ENCODE measurements at places on chromosomes 4 and X.

DNA sequence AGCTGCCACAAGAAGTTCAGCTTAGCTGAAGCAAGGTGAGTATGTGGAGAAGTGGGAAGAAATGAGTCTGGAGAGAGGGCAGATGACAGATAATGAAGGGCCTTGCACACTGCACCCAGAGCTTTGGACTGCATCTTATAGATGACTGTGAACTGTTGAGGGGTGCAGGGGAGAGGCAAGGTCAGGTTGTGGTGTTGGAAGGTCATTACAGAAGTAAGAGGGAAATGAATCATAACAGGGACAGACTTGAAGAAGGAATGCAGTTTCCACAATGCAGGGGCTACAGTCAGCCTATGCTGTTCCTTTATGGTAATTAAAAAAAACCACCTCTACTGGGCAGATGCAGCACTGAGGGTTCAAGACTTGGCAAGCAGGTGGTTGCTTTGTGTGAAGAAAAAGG lies 4.8 kb upstream of the IGFBP7 start:
- no peak for DNase-seq

GRCh38 chrX:3548765-3549391 lies 164.6 kb downstream of the PRKX start:
- no peak for DNase-seq

DNA sequence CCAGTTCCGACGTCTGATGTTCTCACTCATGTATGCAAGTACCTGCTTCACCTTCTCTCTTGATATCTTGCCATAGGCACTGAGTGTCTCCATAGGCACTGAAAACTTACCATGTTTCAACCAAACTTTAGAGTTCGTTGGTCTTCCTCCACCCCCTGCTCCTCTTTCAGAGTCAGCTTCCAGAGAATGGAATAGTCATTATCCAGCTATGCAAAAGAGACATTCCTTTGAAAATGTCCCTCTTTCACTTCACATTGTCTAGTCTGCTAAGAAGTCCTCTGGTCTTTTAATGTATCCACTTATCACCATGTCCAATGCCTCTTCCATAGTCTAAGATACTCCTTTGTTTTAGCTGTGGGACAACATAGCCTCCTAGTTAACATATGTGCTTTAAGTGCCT lies 566.0 kb upstream of the TENM3 start:
- DNase-seq, result no peak

DNA sequence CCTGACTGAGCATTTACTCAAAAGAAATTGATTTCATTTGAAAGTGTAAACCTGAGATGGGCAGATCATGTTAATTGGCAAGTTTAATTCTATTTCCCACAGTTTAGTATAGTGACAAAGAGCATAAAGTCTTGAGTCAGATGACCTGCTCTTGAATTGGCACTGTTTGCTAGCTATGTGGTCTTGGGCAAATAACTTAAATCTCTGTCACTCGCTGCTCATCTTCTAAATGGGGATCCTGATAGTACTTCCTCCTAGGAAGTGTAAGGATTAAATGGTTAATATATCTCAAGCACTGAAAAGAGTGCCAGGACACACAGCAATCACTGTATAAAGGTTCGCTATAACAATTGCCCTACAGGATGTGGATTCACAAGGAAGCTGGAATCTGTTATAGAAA lies 242.8 kb upstream of the JADE1 start:
- no peak for DNase-seq

- no peak for DNase-seq
Observed at GRCh38 chr4:48979914-48980579, 6.0 kb upstream of the CWH43 start.

DNA sequence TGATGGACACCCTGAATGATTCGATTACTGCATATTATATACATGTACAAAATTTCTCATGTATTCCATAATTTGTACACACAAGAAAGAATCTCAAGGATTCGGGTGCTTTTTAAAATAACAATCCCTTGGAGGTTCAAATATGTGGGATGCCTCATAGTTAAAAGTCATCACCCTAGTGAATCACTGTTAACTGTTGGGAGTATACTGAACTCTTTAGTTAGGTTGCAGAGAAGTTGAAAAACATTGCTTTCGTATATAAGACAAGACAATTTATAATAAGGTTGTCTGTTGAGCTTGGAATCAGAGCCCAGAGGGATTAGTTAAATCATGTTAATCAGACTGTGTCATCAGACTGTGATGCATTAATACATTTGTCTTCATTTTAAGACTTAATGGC lies 15.6 kb downstream of the DCK start:
- DNase-seq, result no peak

- DNase-seq, result no peak
Observed at GRCh38 chr4:7108660-7109059, 40.8 kb upstream of the GRPEL1 start.

- no peak for DNase-seq
Observed at GRCh38 chrX:136467303-136467702, 20.4 kb upstream of the BRS3 start.

GRCh38 chrX:29083823-29084222 lies 496.6 kb downstream of the IL1RAPL1 start:
- no peak for DNase-seq

GRCh38 chr4:3644849-3645627 lies 112.8 kb upstream of the LRPAP1 start:
- DNase-seq, result no peak

- DNase-seq, result no peak
Observed at GRCh38 chr4:11769434-11769833, 340.7 kb upstream of the HS3ST1 start.

DNA sequence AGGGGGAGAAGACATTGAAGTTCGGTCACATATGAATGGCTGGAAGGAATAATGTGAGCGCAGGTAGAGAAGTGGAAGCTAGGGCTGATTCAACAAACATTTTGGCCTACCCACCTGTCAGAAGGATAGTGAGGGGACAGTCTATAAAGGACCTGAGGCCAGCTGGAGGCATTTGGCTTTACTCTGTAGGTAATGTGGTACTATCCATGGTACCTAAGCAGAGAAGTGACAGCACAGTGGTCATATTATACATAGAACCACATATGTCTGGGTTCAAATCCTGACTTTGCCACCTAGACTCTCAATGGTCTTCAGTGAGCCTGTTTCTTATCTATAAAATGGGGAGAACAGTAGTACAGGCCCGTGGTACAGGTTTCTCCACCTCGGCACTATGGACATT lies 257.1 kb downstream of the EVC2 start:
- no peak for DNase-seq

DNA sequence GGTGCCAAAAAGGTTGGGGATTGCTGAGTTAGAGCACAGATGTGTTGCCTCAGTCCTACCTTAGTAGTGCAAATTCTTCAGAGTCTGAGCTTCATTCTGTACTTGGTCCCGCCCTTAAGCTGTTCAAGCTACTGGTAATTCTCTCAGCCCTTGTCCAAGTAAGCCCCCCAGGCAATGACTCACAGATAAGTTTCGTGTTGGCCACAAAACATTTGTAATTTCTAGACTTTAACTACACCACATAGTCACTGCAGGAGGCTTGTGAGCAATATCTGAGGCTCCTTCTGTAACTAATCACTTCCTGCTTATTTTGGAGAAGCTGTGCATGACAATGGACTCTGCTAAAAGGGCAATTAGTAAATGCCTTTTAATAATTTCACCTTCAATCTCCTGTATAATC lies 1420.5 kb downstream of the PCDH7 start:
- DNase-seq, result no peak

- no peak for DNase-seq
Observed at GRCh38 chr4:38523054-38523453, 140.9 kb upstream of the KLF3 start.

DNA sequence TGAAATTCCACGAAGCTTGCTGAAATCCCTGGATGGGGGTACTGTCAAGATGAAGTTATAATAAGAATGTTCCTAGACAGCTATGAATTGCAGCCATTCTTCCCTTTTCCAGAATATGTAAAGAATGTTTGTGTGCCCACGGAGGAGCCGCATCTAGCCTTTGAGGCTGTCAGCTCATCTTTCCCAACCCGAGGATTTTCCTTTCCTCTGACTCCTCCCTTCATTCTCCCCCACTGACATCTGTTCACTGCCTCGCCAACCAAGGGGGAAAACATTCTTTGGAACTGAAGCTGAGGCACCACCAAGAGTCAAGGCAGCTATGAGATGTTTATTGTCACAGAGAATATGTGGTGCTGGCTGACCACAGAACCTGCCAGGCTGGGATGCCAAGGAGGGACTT lies 8.8 kb downstream of the NHSL2 start:
- DNase-seq, result no peak

DNA sequence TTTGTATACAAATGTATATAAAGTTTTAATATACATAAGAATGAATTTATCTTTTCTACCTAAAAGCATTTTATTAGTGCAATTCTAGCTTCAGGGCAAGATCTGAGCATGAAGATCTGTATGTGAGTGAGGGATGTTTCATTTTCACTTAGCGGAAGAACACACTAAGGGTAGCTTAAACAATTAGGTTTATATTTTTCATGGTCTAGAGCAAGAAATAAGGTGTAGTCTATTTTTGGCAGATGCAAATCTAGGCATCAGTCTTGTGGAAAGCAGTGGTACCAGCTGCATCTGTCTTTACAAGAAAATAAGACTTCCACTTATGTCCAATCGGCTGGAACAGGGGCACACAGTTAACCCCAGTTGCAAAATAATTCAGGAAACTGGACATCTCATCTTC lies 433.3 kb downstream of the ADAM29 start:
- no peak for DNase-seq

GRCh38 chr4:70397580-70397979 lies at the start of gene OPRPN:
OPRPN (plus strand) TSS chr4:70397940; CDS start chr4:70399286, 1,346 bp downstream.
- DNase-seq, result no peak

DNA sequence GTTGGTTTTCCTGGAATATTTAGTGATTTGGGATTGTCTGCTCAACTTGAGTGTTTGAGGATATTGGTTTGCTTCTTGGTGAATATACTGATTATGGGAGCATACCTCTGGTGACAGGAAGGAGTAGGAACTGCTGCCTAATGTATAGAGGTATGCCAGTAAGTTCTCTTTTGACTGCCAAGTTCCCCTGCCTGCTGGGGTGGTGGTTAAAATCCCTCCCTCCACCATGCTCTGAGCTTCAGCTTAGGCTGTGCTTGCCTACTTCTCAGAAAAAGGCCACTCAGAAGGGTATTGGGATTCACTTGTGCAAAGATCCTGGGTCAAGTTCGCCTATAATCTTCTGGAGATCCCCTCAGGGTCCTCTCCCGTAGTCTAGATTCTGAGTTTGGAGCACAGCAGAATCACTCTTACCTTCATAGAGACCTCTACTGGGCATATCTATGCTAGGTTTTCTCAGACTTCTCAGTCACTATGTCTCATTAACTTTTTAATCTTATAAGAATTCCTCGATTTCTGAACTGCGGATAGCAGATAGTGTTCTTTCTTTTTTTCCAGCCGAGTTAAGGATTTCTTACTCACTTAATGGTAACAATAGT lies 44.7 kb upstream of the DCK start:
- DNase-seq, result no peak

- no peak for DNase-seq
Observed at GRCh38 chr4:93018243-93018642, 714.5 kb downstream of the GRID2 start.

DNA sequence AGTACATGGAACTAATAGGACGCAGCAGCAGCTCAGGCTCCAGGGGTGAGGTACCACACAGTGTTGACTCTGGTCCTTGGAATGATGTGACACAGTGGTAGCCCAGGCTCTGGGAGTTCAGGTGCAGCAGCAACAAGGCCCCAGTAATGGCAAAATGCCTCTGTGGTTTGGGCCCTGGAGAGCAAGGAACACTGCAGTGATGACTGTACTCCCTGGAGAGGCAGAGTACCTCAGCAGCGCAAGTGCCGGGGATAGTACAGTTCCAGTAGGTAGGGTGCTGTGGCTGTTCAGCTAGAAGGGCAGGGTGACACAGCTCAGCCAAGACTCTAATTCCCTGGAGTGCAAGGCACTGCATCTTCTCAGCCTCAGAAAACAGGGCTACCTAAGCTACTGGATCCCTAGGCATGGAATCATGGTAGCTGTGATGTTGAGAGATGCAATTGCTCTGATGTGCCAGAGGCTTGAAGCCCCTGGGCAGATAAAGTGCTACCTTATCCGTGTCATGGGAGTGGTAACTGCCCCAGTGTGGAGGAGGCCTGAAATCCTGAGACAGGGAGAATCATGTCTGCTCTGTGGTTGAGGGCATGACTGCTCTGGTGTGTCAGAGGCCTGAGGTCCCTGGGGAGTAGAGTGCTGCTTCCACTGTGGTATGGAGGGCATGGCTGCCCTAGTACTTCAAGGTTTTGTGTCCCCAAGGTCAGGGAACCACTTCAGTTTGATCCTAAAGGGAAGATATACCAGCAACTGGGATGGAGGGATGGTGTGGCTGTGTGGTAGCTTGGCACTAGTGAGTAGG lies 55.2 kb downstream of the AREG start:
- DNase-seq, result no peak

GRCh38 chr4:4260185-4260751 lies 12.2 kb upstream of the TMEM128 start:
- no peak for DNase-seq

GRCh38 chrX:11757719-11758399 lies at the start of gene MSL3:
MSL3 (plus strand) TSS chrX:11758237; CDS start chrX:11758264, 27 bp downstream.
- peak; percentile 32 for DNase-seq

DNA sequence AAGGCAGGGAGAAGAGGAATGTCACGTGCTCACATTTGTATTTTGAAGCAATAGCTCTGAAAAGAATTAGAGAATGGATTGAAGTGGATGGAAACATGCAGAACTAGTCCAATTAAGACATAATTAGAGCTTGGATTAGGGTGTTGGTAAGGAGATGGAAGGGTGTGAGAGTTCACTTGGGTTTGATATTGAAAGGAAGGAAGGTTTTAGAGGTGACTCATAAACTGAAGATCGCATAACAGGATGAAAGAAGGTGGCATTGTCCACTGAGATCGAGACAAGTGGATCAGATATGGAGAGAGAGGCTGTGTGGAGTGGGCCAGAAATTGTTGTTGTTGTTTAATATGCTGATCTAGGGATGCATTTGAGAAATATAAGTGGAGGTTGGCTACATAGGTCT lies 244.0 kb upstream of the SMIM31 start:
- no peak for DNase-seq

DNA sequence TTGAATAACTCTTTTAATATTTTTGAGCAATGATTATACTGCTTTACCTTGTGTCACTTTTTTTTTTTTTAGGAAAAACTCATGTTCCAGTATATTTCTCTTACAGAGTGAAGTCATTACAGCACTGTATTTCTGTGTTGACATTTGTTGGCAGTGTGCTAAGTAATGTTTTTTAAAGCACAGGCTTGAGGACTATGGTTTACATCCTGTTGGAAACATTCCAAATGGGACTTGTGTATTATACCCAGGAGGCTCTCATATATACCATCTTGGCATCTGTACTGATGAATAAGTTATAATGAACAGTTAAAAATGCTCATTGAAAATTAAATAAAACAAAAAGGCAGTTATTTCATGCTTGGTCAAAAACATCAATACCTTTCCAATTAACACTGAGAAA lies 33.8 kb downstream of the CEP44 start:
- DNase-seq, result no peak

DNA sequence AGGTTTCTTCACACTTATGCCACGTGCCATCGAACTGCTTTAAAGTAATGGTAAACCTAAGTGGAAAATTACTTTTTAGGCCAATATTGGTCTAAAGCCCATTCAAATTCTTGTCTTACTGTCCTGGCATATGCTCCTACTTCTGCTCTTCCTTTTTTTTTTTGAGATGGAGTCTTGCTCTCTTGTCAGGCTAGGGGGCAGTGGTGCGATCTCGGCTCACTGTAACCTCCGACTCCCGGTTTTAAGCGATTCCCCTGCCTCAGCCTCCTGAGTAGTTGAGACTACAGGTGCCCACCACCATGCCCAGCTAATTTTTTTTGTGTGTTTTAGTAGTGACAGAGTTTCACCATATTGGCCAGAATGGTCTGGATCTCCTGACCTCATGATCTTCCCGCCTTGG lies 129.0 kb upstream of the TECRL start:
- no peak for DNase-seq
